ENCODE measurements at places on chromosomes 7 and 10.

DNA sequence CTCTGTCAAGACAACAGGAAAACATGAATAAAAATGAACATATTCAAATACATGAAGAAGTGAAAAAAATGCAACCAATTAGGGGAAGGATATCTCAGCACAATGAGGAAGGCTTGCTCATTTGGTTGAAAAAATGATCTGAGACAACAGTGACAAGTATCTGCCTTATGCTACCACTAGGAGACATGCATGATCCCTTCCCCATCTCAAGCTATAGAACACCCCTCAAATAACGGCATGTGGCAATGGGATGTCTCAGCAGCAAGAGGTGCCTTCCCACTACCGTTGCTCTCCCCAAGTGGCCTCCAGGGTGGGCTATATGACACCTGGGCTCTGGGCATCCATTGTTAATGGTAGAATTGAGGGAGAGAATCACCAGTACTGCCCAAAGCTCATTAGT lies 98.1 kb upstream of the RSU1 start:
- no peak for DNase-seq

DNA sequence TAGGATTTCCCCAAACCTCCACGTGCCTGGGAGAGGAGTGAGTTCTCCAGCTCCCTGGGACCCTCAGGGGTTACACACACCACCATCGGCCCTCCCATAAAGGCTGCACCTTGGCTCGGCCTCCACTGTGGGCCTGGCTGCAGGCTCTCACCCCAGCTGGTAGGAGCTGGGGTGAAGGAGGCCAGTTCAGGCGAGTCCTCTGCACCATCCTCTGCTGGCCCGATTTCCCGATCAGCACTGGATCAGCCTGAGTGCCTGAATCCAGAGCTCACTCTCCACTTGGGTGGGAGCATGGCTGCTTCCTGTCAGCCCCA lies 115.1 kb upstream of the RET start:
- DNase-seq: no peak

GRCh38 chr10:100652406-100653135 lies 92.8 kb upstream of the PAX2 start:
- no peak for DNase-seq

DNA sequence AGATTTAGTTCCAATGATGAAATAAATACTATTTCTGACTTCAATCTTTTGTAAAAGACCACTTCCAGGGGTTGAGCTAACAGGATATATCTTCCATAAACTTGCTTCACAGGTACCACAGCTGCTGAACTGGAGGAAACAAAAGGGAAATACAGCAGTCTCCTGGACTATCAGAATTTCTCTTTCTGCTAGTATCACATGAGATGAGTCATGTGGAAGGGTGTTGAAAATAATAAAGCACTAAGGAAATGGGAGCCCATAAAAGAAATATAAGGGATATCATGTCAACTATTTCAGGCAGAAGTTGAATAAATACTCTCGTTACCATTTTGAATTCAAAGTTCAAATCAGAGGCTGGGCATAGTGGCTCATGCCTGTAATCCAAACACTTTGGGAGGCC lies 250.3 kb upstream of the NFE2L3 start:
- no peak for DNase-seq

GRCh38 chr7:141416650-141417270 lies 134.4 kb upstream of the AGK start:
- no peak for DNase-seq

- no peak for DNase-seq
Measured at GRCh38 chr10:429696-430095, 259.8 kb downstream of the DIP2C start.

DNA sequence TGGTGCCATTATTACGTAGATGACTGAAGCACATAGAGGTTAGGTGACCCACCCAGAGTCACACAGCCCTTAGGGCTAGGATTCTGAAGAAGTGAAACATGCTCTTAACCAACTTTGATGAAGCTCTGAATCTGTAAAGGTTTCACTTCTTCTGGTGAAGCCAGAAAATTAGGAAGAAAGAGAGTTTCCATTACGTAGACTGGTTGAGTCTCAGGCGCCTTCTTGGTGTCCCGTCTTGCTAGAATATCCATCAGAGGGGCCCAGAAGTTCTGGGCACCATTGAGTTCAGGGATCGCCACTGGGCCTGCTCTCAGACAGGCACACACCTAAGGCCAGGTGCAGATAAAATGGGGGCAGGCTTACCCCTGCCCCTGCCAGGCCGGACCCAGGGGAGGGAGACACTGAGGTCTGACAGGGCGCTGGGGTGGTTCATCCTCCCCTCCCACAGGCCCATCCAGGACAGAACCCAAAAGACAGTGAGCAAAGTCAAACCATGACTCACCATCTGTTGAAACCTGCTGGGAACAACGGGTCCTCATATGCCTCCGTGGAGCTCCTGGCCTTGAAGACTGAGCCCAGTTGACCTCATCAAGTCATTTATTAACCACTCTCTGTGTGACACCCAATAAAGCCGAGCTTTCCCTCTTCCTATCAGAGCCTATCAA lies 33.2 kb downstream of the DRGX start:
- DNase-seq: no peak

GRCh38 chr10:117166418-117167345 lies 28.6 kb upstream of the VAX1 start:
- no peak for DNase-seq

DNA sequence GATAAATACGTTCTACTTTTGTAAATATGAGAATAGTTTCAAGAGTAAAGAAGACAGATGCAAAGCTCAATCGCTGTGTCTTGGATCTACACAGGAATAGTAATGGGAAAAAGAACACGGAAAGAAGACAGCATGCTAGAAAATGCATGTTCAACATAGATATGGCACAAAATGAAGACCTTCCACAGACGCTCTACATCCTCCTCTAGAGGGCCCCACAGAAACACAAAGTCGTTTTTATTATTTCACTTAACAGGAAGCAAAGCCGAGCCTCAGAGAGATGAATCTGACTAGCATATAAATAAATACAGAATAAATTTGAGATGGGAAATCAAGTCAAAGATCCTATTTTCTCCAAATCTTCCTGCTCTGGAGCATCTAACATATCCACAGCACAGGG lies 292.6 kb downstream of the PARD3 start:
- DNase-seq: no peak

DNA sequence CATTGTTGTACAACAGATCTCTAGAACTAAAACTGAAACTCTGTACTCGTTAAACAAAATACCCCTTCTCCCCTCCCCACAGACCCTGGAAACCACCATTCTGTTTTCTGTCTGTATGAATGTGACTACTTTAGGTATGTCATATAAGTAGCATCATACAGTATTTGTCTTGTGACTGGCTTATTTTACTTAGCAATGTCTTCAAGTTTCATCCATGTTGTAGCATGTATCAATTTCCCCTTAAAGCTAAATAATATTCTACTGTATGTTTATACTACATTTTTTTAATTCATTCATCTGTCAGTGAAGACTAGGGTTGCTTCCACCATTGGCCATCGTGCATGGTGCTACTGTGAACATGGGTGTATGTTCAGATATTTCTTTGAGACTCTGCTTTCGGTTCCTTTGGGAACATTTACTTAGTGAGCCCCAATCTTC lies 71.2 kb upstream of the RPA3 start:
- DNase-seq: no peak

GRCh38 chr10:3096149-3096548 lies 28.8 kb downstream of the PFKP start:
- DNase-seq: no peak

- no peak for DNase-seq
Measured at GRCh38 chr7:150746921-150747320, 9.7 kb downstream of the GIMAP5 start.

GRCh38 chr7:74568658-74569057 lies 88.9 kb upstream of the GTF2I start:
- no peak for DNase-seq

- DNase-seq: no peak
Measured at GRCh38 chr10:96244354-96244753, 27.0 kb downstream of the BLNK start.

DNA sequence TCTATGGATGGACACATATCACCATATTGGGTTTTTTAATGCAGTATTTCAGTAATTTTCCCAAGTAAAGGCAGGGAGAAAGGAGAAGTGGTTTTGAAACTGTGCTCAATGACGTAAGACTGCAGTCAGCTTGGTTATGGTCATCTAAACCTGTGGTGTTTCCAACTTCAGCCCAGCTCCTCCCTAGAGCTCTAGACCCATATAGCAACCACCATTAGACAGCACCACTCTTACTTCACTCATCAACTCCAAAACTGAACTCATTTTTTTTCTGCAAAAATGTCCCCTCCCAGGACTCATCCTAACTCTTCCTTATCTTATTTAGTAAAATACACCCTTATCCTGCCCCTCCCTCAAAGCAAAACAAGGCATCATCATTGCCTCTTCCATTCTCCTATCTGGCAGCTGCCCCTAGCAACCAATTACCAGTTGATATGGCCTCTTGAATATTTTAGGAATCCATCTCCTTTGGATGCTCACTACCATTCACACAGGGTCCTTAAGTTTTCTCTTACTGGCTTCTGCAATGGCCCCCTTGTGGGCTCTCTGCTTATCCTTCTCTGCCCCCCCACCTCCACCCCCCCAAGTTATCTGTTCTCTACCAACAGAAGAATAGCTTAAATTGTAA lies 1.5 kb upstream of the RALA start:
- no peak for DNase-seq

- no peak for DNase-seq
Measured at GRCh38 chr10:21166557-21167287, 269.6 kb upstream of the NEBL start.

DNA sequence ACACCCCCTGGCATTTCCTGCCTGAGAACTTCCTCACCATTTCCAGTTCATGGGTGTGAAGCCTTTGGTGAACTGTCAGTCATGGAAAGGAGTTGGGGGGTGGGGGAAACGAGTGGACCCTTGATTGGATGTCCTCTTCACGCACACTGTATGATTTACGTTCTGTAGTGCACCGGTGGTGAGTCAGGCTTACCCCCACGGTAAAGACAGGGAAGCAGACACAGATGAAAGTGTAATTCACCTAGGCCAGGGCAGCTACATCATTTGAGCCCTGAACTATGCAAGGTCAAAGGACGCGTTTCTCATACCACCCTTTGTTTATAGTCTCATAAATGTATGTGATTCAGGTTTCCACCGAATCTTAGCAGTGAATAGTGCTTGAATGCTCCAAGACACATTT lies 628.3 kb upstream of the PFKP start:
- DNase-seq: no peak

GRCh38 chr7:131425992-131426391 lies 98.3 kb downstream of the MKLN1 start:
- DNase-seq: no peak

- DNase-seq: no peak
Measured at GRCh38 chr10:126080291-126080825, 184.0 kb downstream of the FANK1 start.

GRCh38 chr7:29401769-29402168 lies 161.9 kb upstream of the PRR15 start:
- DNase-seq: no peak
